ENCODE measurements at places on chromosomes 5 and 9.

DNA sequence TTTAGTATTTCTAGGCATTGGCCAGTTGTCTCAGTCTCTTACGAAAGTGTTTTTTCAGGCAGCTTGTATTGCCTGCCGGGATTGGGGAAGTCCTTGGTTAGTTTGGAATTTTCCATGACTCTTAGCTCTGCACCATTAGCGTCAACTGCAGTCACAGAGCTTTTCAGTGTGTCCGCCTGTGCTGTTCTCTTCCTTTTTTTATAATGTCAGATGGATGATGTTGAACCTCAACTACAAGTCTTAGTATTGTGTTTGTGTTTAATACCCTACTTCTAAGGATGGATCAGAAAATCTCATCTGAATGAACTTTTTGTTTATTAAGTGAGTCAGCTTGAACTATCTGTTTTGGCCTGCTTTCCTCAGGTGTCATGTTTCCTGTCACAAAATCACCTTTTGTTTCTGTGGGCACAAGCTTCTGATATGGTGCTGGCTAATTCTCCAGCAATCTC is 33.1 kb downstream of the ATP6V0E1 start:
- DNase-seq: peak; percentile 38

DNA sequence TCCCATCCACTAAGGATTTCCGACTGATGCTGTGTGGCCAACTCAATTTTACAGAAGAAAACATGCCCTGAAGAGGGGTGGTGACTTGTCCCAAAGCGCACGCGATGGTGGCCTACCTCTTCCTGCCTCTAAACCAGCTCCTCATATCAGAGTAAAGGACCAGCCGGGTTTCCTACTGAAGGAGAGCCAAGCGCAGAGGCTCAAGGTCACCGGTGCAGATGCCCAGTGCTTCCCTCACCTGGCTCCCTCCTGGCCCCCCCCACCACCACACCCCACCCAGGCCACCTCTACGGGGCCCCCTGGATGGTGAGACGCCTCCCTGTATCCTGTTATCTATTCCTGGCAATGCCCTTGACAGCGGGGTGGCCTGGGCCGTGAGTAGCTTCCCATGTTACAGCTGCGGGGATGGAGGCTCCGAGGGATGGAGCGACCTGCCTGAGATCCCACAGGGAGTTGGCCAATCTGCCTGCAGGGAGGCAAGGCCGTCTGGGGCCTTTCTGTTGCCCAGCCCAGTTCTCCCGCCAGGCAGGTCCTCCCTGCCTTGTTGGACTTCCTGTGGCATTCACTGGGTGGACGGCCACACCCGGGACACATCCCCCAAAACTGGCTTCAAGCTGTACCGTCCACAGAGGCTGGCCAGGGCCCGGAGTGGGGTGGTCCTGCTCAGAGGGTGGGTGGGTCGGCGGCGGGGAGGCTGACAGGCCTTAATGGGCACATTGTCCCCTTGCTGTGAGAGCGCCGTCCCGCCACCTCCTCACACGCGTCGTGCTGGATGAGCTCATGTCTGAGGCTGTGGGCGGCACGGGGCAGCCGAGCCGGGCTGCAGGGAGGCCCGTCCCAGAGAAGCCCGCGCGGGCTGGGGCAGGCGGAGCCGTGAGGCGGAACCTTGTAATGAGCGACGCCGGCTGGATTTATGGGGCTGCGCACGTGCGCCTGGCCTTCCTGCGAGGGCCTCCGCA is 72.5 kb downstream of the MACROH2A1 start:
- DNase-seq: no peak

DNA sequence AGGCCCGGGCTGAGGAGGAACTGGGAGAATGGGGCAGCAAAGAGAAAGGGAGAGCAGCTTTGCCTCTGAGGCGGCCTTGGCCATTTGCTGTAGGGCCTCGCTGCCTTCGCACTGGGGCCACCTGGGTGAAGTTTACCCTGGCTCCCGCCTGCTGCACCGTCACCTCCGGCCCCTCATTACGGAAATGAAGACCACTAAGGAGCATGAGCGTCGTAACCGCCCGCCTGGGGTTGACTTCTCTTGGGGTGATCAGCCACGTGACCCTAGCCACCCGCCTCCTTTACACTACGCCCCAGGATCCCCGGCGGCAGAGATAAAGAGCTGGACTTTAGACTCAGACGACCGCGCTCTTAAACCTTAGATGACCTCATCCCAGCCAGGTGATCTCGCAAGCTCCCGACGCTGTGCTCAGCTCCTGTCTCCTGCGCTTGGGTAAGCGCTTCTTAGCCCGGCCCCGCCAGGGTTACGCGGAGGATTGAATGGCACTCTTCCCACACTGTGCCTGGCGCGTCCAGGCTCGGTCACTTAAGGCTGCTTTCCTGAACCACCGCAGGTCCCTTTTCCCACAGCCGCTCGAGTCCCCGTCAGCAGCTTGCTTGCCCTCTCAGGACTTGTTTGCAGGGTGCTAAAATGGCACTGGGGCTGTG is 107.9 kb upstream of the LARP1 start:
- no peak for DNase-seq

DNA sequence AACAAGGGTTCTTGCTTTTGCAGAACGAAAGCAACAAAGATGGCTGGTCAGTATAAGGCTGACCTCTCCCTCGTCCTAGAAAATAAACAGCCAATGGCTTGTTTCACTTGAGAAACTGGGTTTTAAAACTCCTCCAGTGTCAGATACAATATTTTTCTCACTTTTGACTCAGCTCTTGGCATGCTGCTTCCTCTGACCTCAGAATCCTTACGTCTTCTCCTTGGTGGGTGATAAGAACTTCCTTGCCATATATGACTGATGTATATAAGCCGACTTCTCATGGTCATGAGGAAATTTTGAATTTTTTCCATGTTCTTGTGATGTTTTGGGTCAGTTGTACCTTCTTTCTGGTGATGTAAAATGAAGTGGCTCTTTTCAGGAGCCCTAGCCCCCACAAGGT is 3.8 kb downstream of the ZNF618 start:
- DNase-seq: no peak

DNA sequence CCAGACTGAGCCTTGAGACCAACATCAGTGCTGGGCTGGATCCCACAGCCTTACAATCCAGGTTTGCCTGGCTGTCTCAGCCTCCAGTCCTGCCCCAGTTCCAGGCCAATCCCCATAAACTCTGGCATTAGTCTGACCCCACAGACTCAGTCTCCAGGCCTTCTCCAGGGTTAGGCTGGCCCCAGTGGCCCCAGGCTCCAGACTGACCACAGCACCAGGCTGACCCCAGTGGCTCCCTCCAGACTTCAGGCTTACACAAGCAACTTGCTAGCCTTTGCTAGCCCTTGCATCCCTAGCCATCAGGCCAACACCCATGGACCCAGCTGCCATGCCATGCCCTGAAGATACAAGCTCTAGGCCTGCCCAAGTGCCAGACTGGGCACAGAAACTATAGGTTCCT is 1326.0 kb upstream of the C9orf72 start:
- no peak for DNase-seq

All from HFFc6 (cell line).